ENCODE measurements at places on chromosomes 4 and X.
A peak's percentile ranks its signal among the peaks of the same experiment; 100 is the strongest.

DNA sequence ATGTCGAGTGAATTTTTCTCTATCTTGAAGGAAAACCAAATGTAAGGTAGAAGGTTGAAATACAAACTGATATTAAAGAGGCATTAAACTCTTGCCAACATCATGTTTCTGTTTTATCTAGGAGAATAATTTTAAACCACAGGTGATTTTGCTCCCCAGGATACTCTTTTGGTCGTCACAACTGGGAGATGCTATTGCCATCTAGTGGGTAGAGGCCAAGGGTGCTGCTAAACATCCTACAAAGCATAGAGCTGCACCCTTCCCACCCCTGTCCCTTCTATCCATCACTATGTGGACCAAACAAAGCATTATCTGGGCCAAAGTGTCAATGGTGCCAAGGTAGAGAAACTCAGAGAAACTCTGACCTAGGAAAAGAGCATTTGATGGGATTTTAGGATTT lies 154.6 kb upstream of the MAGEB2 start:
- DNase-seq, result no peak

DNA sequence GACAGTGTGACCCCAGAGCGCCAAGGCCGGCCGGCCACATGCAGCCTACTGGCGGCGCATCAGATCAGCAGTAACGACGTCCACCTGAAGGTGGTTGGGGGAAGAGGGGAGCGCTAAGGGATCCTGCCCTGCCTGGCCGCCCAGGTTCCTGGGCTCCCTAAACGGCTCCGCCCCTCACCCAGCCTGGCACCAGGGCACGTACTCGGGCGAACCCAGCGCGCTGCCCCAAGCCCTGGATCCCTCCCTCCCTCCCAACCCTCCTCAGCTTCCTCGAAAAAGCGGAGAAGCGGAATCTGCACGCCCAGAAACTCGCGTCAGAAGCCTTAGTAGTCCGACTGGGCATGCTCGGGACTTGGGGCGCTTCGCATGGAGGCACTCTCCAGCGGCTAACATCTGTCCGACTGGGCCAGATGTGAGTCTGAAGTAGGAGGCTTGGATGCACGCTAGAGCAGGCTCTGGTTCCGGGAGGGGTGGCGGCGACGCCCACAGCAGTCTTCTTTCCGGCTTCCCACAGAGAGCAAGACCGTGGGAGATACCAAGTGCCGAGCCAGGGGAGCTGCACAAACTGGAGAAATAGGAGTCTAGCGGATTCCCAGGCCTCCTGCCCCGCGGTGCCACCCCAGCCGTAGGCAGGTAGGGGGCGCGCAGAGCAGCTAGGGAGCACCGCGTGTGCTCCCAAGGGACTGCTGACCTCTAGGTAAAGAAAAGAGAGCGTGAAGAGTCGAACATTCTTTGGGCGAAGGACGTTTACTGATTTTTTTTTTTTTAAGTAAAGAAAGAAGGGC lies 114.3 kb upstream of the TEX13C start:
- DNase-seq, result no peak

DNA sequence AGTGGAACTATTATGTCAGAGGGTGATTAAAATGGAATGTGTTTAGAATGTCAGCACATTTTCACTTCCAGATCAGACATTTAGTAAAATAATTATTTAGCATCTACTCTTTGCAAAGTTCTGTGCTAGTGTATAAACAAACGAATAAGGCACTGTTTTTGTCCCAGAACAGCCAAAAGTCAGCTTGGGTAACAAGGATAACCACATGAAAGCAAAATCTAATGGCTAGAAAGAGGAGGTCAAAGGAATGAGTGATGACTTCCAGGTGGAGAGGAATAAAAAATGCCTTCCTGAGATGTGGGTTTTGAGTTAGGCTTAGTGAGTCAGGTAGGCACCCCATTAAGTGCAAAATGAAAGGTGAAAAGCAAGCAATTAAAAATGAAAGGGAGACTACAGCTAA lies 112.6 kb downstream of the ATP10D start:
- no peak for DNase-seq

- DNase-seq, result no peak
Measured at GRCh38 chr4:90950385-90950841, 823.2 kb downstream of the CCSER1 start.

DNA sequence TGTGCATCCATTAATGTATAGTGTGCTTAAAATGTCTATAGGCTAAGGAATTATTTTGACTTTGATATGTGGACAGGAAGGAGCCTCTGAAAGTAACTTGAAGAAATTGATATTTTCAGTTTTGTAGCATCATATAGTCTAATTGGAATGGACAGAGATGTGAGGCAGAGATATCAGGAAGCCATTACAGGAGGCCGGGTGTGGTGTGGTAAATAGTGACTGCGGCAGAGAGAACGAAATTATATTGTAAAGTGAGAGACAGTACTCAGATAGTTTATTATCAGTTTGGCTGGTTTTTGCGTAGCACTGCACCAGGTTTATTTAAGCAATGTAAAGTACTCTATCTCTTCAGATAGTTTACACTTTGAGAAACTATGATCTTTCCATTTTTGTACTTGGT lies 98.5 kb downstream of the RAP1GDS1 start:
- DNase-seq, result no peak

GRCh38 chr4:41559940-41560516 lies 22.1 kb downstream of the LIMCH1 start:
- no peak for DNase-seq

DNA sequence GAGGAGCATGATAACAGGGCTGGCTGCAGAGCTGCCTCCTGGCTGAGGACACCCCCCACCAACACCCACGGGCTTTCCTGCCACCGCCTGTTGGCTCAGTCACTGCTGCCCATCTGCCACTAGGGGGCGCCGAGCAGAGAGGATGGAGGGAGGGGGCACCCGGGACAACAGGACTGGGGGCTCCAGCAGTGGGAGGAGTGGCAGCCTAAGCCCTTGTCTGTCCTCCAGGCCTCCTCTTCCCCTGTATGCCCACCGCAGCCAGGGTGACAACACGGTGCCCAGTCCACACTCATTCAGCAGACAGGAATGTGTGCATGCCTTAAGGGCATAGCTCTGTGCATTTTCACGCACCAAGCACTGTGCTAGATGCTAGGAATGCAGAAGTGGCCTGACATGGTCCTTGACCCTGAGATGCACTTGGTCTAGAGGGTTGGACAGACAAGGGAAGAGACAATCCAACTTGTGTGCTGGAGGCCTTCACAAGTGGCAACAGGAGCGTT lies 149.9 kb downstream of the AMMECR1 start:
- peak; percentile 23 for DNase-seq

GRCh38 chrX:374596-374995 lies 12.1 kb downstream of the PPP2R3B start:
- no peak for DNase-seq

DNA sequence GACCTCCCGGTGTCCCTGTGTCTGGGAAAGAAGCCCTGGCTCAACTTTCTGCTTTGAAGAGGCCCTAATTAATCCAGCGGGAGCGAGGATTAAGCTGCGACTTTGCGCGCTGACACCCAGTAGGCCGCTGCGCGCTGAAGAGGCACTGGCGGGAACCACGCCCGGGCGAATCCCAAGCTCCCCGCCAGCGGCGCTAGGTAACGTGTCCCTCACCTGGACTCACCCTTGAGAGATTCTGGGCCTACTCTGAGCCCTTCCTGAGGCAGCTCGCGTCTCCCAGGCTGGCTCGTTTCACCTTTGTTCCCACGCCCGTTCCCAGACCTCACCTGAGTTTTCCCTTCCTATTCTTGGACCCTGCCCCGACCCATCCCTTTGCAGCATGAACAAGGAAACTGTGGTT lies 616 bp upstream of the KLHL34 start:
- no peak for DNase-seq

GRCh38 chrX:131894995-131895394 lies 128.1 kb upstream of the STK26 start:
- no peak for DNase-seq
